ENCODE measurements at places on chromosomes 13 and 19. TPM values are rescaled to one million over a fixed set of nuclear protein-coding genes. Genes with fewer than 3 reads are reported as not detected.

Gene BEST2
- 4.3 TPM for total RNA-seq

Gene MYH14
- 4.4 TPM for total RNA-seq

Gene ADGRE1
- total RNA-seq = 4.7 TPM

Gene ERVK3-1
- 89.6 TPM for total RNA-seq

Gene SHKBP1
- 132 TPM for total RNA-seq

Gene WDR88
- not detected for total RNA-seq

Gene MCEMP1
- not detected for total RNA-seq

Gene KLK15
- not detected for total RNA-seq

Gene ILF3
- total RNA-seq = 177 TPM

Gene KIR2DL4
- total RNA-seq = not detected

Gene INTS6
- 12.8 TPM for total RNA-seq

Gene TMEM38A
- total RNA-seq = 0.94 TPM

Gene HSH2D
- total RNA-seq = 0.10 TPM

Gene ATP8A2
- total RNA-seq = not detected

Gene ZNF570
- total RNA-seq = 3.5 TPM

Gene GRK1
- total RNA-seq = not detected

Gene LRG1
- 0.06 TPM for total RNA-seq

Gene ITGBL1
- 1.5 TPM for total RNA-seq

Gene MATK
- total RNA-seq = 1.3 TPM
